ENCODE measurements at places on chromosomes 5 and 9.

DNA sequence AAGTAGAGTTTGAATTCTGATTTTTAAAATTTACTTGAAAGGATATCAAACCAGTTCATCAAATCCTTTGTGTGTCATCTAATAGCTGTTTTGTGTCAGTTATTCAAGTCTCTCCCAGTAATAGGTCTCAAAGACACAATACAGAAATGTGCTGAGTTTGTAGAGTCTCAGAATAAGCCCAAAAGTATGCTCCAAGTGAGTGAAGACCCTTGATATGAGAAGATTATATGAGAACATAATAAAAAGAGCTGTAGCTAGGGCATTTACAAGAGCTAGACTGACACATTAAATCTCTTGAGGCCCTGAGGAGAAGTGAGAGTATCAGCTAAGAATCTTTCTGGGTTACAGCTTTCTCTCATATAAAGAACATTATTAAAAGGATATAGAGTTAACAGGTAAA is 721.0 kb upstream of the ARRDC3 start:
- no peak for DNase-seq

GRCh38 chr5:33143405-33144123 is 297.2 kb upstream of the TARS1 start:
- no peak for DNase-seq

DNA sequence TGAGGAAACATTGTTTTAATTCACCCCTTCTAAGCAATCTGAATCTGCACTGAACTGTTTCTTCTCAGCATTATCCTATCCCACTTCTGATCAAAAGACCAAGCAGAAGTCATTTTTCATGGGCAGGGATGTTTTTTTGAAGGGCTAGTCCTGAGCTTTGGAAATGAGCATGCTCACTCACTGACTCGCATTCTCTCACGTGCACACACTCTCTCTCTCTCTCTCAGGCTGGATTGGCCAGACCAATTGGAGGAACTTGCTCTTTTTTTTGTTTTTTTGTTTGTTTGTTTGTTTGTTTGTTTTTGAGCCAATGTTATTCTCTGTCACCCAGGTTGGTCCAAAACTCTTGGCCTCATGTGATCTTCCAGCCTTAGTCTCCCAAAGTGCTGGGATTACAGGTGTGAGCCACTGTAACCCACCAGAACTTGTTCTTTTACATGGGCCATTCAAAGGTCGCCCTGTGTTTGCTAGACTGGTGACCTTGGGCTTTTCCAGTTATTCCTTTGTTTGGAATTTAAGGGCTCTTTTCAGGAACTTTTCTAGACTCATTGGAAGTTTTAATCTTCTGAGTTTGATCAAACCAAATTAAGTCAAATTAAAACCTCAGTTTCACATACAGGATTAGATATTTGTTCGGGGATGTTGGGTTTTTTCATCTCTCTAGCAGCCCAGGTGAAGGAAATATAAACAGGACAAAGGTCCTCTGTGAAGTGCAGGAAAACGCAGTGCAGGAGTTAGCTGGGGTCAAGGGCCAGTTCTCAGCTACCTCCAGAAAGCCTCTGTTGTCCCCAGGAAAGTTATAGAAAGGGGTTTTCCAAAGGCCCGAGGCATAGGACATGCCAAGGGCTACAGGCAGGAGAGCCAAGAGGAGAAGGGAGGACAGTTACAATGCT is 13.1 kb downstream of the FAXDC2 start:
- DNase-seq = no peak

DNA sequence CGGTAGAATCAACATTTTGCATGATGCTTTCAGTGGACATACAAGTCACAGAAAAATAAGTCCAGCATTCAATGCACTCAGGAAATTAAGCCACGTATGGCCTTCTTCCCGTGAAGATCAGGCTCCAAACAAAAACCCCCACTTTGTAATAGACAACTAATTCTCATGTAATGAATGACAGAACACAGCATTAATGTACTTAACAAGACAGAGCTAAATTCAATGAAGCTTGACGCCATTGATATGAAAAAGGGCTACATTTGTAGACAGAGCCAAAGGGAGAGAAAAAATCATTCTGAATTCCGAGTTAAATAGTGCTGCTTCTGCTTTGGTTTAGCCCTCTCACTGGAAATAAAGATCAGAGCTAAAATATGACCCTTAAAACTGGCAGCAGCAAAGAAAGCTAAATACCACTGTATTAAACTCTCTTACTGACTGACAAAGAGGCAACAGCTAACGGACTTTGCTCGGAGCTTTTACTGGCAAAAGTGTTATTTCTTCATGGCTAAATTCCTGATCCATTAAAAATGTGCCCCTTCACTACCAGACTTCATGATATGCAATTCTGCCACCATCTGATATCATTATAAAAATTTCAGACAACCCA is 250.5 kb downstream of the BNC2 start:
- no peak for DNase-seq

DNA sequence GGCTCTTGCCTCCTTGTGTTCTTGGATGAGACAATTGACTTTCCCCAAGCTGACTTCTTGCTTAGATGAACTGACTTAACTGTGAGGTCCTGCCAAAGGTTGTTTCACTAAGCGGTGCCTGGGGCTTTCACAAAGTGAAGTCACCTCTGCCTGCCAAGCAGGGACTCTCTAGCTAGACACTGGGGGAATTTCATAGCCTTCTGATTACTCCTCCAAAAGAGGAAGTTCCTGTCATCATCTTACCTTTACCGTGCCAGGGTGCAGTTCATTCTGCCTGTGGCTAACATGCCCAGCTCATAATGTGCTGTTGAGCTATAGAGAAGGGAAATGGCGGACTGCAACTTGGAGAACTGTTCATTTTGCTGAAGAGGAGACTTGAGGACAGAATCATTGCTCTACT is 472.0 kb upstream of the WWC1 start:
- no peak for DNase-seq

GRCh38 chr5:122420091-122420490 is 108.1 kb downstream of the SNCAIP start:
- no peak for DNase-seq

GRCh38 chr5:14739981-14740380 is 75.5 kb downstream of the OTULIN start:
- no peak for DNase-seq

DNA sequence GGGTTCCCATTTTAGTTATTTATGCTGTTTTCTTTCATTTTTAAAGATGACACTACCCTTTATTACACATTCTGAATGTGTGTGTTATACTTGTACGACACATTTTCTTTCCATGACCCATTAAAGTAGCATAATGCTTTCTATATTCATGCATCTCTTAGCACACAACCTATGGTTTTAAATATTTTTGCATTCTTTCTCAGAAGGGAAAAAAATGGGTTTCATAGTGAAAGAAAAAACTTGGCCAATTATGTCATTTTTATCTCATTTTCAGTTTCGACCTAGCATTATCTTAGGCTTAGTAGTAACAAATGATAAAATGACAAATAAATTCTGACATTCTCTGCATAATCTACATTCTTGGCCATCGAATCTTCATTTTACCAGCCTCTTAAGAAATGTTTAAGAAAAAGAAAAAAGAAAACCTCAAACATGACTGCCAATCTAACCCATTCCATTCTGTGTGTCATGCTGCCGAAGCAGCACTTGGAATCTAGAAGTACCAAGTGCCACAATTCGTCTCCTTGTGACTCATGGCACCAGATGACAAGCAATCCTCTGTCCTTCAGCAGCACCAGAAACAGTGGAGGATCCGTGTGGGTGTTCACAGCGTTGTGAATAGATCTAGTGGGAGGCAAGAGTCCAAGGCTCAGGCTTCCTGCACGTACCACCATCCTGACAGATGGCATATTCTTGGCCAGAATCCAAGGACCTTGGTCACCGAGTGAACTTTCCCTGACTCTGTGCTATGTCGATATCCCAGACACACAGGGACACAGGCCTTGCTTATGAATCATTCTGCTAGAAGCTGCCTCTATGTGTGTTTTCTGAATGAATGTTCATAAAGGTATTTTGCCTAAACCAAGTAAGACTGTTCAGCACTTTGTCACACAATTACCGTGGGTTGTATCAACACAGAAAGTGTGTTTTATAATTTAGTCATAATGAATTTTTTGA is 502.7 kb downstream of the NR2F1-AS1 start:
- DNase-seq = no peak

- DNase-seq = no peak
Measured at GRCh38 chr9:123927625-123928532, 2.0 kb downstream of the DENND1A start.

- no peak for DNase-seq
Measured at GRCh38 chr5:171676286-171676944, 109.2 kb upstream of the SMIM23 start.

DNA sequence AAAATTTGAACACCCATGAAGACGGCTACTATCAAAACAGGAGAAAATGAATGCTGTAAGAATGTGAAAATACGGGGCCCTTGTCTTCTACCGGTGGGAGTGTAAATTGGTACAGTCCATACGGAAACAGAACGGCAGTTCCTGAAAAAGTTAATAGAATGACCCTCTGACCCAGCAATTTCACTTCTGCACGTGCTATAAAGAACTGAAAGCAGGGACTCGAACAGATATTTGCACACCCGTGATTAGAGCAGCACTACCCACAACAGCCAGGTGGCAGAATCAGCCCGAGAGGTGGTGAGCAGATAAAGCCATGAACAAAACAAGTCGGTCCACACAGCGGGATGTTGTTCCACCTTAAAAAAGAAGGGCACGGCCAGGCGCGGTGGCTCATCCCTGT is 22.6 kb upstream of the SLC12A7 start:
- no peak for DNase-seq

- DNase-seq = no peak
Measured at GRCh38 chr5:131536211-131536826, 98.7 kb downstream of the RAPGEF6 start.

DNA sequence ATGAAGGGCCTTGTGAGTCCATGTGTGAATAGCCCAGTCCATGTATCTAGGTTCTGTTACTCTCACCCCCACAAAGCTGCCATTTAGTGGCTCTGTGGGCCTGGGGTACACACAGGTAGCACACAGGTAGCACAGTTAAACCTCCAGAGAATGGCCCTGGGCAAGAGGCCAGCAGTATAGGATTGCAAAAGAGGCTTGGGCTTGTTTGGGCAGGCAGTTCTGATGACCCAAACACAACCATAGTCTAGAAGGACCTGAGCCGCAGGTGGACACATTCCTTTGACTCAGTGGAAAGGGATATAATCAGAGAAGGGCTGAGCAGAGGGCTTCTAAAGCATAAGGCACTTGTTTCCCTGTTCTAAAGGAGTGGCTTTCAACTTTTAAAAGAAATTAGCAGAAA is 326.8 kb upstream of the SGCD start:
- DNase-seq = no peak

DNA sequence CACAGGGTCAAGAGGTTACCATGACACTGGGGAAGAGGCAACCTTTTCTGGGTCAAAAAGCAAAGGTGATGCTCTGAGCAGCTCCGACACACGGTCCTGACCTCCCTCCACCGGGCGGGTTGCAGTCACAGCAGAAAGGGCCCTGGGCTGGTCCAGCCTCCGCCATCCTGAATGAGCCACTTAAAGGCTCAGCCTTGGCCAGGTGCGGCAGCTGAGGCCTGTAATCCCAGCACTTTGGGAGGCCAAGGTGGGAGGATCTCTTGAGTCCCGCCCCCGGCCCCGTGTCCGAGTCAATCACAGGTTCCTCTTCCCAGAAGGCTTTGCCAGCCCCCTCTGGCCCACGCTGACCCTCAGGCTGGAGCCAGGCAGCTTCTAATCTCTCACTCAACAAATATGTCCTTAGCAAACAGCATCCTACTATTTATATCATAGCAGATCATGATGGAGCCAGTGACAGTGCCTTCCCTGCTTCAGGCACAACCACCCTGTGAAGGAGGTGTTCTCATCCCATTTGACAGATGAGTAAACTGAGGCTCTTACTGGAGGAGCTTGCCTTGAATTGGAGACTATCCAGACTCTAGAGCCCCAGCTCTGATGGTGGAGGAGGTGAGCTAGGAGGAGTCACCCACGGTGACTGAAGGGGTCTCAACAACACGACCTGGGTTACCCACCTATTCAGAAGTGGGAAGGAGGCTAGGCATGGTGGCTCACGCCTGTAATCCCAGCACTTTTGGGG is 79.1 kb downstream of the LRSAM1 start:
- no peak for DNase-seq

GRCh38 chr5:40484495-40484894 is 195.2 kb upstream of the PTGER4 start:
- no peak for DNase-seq

DNA sequence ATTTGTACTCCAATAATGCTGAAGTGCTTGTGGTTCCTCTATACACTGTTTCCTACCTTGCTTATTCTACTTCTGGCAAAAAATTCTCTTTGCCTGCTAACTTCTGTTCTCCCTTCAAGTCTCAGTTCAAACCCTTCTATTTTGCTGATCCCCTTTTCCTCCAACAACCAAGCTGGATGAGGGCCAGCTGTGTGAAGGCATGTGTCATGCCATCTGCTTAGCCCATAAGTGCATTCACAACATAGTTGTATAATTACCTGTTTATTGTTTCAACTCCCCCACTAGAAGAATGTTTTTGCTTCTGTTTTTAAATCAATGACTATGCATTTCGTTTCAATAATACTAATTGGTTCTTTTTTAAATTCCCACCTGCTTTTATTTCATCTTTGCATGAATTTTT is 1951.4 kb upstream of the WWC1 start:
- DNase-seq = no peak

DNA sequence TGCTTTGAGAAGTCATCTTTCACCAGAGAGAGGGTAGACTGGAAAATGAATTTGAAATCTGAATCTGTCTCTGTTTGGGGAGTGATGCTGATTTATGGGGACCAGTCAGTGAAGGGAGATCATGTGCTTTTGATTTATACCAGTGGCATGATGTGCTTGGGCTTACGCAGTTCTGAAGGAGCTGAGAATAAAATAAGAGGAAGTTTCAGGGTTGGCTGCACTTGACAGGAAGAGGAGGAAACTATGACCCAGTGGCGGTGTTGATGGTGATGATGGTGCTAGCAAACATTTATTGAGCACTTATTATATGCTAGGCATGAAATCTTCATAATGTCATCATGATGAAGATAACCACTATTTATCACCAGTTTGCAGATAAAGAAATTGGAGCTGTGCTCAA is 136.4 kb upstream of the GLRA1 start:
- DNase-seq = no peak

DNA sequence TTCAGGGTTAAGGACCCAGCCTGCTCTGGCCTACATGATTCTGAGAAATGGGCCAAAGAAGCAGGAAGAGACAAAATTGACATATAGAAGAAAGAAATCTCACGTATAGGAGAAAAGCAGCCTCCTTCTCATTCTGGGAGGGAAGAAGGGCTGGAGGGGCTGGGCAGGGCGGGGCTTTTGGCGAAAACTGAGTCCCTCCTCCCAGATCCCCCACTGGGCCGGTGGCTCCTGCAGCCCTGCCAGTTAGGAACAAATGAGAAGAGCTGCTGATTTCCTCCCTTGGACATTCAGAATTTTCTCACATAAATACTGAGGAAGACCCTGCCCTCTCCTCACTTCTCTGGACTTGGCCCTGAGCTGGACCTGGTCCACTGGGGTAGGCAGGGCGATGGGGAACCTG is at the start of gene WNT8A:
Gene WNT8A, plus strand, starts transcription at position 332 of the 400 bp plus-strand sequence. CDS start 95 bp downstream, outside the sequence.
- DNase-seq = no peak

DNA sequence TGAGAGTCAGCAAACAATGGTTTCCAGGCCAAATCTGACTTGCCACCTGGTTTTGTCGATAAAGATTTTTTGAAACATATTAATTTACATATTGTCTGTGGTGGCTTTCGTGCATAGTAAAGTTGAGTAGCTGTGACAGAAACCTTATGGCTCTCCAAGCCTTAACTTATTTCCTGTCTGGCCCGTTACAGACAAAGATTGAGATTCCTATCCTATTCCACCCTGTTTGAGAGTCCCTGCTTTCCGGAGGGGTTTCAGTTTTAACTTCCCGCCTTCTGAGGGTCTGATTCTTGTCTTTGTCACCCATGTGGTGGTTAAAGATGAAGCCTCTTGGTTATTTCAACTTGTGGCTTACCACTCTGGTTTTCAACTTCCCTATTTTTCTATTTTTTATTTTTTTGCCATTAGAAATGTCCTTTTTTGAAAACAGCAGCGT is 11.4 kb downstream of the OTULIN start:
- no peak for DNase-seq
